Ascending aorta (tissue), 2 donors: ENCODE measurements at places on chromosomes 6 and 20.

DNA sequence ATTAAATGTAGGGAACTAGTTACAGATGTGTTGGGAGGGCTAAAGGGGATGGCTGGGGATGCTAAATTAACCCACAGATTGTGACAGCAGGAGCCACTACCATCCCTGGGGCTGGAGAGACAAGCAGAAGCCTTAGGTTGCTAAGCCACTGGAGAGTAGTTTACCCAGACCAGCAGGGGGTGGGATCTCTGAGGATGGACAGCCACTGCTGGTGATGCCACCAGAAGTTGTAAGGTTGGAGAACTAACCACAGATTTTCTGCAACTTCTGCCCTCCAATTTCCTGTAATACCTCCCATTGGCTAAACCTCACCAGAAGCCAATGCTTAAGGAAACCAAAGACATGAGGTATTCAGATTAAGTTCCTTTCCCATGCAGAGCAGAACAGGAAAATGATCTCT lies 139.6 kb upstream of the NOX3 start:
- no peak overlapping the region for H3K27ac ChIP-seq
- H3K4me3 ChIP-seq, result no peak overlapping the region
- DNase-seq, result no peak
- no peaks in the 10 kb centered on the region for H3K4me1 ChIP-seq

- H3K4me1 ChIP-seq, result peaks cover 3% of the 10 kb centered on the region
- no peaks in the 10 kb centered on the region for H3K36me3 ChIP-seq
- DNase-seq, result no peak
- no peak overlapping the region for H3K4me3 ChIP-seq
Observed at GRCh38 chr6:144321839-144322591, 36.9 kb downstream of the UTRN start.

DNA sequence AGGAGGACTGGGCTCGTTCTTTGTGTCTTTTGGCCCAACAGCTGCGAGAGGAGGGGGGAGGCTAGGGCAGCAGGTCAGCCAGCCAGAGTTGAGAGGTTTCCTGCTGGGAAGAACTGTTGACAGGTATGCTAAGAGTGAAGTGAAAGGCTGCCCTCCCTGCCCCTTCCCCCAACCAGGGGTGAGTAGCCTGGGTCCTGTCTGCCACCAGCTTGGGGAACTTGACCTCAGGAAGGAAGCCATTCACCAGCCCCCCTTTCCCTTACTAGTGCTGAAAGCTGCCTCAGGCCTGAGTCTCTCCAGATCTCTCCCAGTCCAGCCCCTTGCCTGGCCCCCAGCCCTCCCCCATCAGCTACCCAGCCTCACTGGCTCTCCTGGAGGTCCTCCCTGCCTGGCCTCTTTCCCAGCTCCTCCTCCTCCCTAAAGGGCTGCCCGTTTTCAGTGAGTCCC lies 20.7 kb upstream of the ZNF76 start:
- H3K27ac ChIP-seq, result peak overlapping the region; percentile 78
- peaks cover 58% of the 10 kb centered on the region for H3K36me3 ChIP-seq
- peak; percentile 86 for DNase-seq

- peaks cover 56% of the 10 kb centered on the region for H3K36me3 ChIP-seq
- H3K4me1 ChIP-seq, result peaks cover 25% of the 10 kb centered on the region
- DNase-seq, result no peak
Observed at GRCh38 chr6:31728767-31729514, at the start of gene DDAH2. Gene DDAH2, minus strand, starts transcription at chr6:31729299. Its CDS starts 138 bp downstream, at chr6:31729161.

- H3K27me3 ChIP-seq, result no peaks in the 10 kb centered on the region
- H3K4me3 ChIP-seq, result no peak overlapping the region
- H3K4me1 ChIP-seq, result no peaks in the 10 kb centered on the region
- H3K27ac ChIP-seq, result no peak overlapping the region
- no peak for DNase-seq
Observed at GRCh38 chr20:54028276-54029011, 42.0 kb downstream of the BCAS1 start.

- H3K27me3 ChIP-seq, result no peaks in the 10 kb centered on the region
- no peaks in the 10 kb centered on the region for H3K36me3 ChIP-seq
- no peak overlapping the region for H3K27ac ChIP-seq
- no peak for DNase-seq
- no peak overlapping the region for H3K4me3 ChIP-seq
Observed at GRCh38 chr20:32675223-32675975, 1.7 kb upstream of the C20orf203 start.

DNA sequence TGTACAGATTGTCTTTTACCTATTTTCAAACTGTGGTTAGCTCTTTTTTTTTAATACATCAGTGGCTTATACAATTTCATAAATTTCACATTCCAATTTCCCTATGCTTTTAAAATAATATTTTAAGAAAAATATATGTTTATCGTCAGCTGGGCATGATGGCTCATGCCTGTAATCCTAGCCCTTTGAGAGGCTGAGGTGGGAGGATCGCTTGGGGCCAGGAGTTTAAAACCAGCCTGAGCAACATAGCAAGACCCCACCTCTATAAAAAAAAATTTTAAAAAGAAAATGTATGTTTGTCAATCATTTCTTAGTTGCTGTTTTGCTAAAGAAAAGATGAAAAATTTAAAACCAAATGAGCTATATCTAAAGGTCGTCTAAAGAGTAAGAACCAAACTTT lies 3.4 kb downstream of the GJA1 start:
- H3K27me3 ChIP-seq, result no peaks in the 10 kb centered on the region
- no peaks in the 10 kb centered on the region for H3K36me3 ChIP-seq
- DNase-seq, result no peak
- peaks cover 8% of the 10 kb centered on the region for H3K4me1 ChIP-seq

DNA sequence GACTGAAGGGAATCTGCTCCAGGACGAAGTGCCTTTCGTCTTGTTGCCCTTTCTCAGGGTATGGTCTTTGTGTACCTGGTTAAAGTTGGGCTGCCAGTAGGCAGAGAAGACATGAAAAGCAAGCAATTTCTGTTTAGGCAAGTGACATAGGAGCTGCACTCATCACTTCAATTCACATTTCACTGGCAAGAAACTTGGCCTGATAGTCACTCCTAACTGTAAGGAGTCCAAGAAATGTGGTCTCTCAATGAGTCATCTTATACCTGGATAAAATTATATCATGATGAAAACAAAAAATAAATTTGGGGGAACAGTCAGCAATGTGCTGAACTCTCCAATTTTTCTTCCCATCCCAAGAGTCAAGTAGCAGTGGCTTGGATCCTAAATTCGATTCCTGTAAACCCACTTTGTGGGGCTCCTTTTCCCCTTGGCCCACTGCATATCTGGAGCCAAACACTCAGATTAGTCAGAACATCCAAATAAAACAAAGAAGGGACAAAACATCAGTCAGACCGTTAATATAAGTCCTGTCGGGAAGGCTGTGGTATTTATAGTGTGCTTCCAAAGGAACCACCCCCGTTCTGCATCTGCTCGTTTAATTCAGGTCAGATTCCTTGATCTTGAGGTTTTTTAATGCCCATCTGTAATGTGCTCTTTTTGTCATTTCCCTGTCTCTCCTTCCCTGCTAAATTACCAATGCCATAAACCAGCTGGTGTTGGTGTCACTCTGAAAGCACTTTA lies 5.0 kb upstream of the GABRR1 start:
- H3K4me1 ChIP-seq, result no peaks in the 10 kb centered on the region
- H3K4me3 ChIP-seq, result peak overlapping the region; percentile 25
- H3K27ac ChIP-seq, result peak overlapping the region; percentile 67
- DNase-seq, result no peak
